ENCODE measurements at places on chromosomes 1 and 21. TPM values are rescaled to one million over a fixed set of nuclear protein-coding genes. Genes with fewer than 3 reads are reported as not detected.

Gene YIPF1
- 18.3 TPM for total RNA-seq

Gene SARS1
- 180 TPM for total RNA-seq

Gene DISP1
- total RNA-seq = 0.81 TPM

Gene CNKSR1
- not detected for total RNA-seq

Gene CFAP141
- total RNA-seq = not detected

Gene PLCH2
- 0.06 TPM for total RNA-seq

Gene MROH9
- total RNA-seq = not detected

Gene DCST2
- total RNA-seq = 0.13 TPM

Gene PDE9A
- 0.16 TPM for total RNA-seq

Gene TPRG1L
- total RNA-seq = 28.2 TPM

Gene SHE
- 71.6 TPM for total RNA-seq

Gene TCHHL1
- total RNA-seq = not detected

Gene AQP10
- total RNA-seq = not detected

Gene NOTCH2
- total RNA-seq = 4.7 TPM

Gene BCAS2
- total RNA-seq = 31.2 TPM

Gene SFPQ
- 211 TPM for total RNA-seq

Gene KIF14
- 7.9 TPM for total RNA-seq

Gene TNFAIP8L2
- total RNA-seq = not detected

Gene RAB7B
- total RNA-seq = not detected

Gene NTRK1
- total RNA-seq = not detected

Gene PIK3CD
- 4.2 TPM for total RNA-seq

Gene LIN28A
- not detected for total RNA-seq

Gene KRTAP13-2
- total RNA-seq = not detected

Gene FOXD2
- 0.06 TPM for total RNA-seq

Gene FAAH
- 1.2 TPM for total RNA-seq

Gene S100A2
- 1.5 TPM for total RNA-seq

Gene SH2D2A
- not detected for total RNA-seq

Gene NEGR1
- total RNA-seq = 5.6 TPM

Gene LCE3E
- not detected for total RNA-seq

Gene PSRC1
- total RNA-seq = 3.1 TPM

Gene SFN
- 0.16 TPM for total RNA-seq

Gene PPIAL4G
- not detected for total RNA-seq

Gene NID1
- 261 TPM for total RNA-seq

Gene LCK
- total RNA-seq = not detected

Gene NFASC
- 0.06 TPM for total RNA-seq

Gene HSD3B1
- not detected for total RNA-seq

Gene C1orf53
- 0.49 TPM for total RNA-seq

Gene WDR77
- total RNA-seq = 49.3 TPM

Gene C2CD4D
- not detected for total RNA-seq
